ENCODE measurements at places on chromosomes 7 and 10.

GRCh38 chr10:35555962-35556930 is 48.9 kb upstream of the GJD4 start:
- DNase-seq, result no peak

GRCh38 chr10:106872176-106872575 is 292.3 kb downstream of the SORCS1 start:
- DNase-seq, result no peak

DNA sequence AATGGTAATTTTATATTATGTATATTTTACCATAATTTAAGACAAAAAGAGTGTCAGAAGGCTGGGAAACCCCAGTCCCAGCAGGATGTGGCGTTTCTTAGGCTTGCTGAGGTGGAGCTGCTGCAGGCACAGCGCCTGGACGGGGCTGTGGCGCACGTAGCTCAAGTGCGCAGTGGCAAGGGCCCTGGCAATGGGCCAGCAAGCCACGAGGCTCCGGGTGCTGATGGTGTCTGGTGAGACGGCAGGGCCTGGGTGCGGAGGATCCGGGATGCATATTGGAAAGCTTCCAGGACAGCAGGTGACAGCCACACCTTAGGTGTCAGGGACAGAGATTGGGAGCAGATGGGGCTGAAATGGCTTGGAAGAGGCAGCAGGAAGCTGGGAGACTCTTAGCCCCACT is 37.2 kb downstream of the CLEC2L start:
- DNase-seq, result peak; percentile 98

DNA sequence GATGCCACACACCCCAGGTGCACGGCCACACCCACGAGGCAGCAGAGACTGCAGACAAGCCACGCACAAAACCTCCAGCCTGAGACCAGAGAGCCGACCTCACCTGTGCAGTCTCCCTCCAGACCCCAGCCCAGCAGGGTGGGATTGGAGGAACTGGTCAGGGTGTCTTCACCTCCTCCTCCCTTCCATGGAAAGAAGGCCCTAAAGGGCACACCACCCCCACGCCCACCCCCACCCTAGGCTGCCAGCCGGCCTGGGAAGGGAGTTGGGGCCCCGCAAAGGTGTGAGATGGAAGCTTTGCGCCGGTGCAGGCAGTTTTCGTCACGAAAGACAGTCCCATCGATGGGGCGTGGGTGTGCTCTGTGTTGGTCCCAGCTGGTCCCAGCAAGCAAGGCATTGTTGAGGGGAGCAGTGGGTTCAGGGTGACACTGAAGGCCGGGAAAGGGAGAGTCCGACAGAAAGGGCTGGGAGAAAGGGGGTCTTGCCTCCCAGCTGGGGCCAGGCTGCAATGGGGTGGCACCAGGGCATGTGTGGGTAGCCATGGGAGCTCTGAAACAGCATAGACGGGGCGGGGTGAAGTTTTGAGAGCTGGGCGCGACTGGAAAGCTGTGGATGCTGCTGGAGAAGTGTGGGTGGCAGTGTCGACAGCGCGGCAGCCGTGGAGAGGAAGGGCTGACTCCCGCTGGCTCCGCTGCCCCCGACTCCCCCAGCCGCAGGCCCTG is 349.2 kb downstream of the GLRX3 start:
- DNase-seq, result no peak

DNA sequence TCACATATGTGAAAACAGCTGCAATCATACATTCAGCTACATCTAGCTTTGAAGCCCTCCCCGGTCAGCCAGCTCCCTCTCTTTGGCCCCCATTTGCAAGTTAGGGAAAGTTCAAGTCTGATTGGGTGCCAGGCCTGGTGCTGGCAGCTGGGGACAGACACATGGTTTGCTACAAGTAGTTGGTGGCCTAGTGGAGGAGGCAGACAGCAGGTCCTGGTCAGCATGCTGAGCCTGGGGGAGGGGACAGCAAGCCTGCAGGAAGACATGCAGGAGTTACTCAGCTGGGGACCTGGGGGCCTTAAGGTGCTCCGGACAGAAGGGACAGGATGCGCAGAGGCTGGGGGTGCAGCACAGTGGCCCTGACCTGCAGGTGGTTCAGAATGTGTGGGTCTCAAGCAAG is 956.9 kb upstream of the ZNF722 start:
- DNase-seq, result no peak

- no peak for DNase-seq
These were observed 128.0 kb downstream of the HGF start for GRCh38 chr7:81641873-81642272.

DNA sequence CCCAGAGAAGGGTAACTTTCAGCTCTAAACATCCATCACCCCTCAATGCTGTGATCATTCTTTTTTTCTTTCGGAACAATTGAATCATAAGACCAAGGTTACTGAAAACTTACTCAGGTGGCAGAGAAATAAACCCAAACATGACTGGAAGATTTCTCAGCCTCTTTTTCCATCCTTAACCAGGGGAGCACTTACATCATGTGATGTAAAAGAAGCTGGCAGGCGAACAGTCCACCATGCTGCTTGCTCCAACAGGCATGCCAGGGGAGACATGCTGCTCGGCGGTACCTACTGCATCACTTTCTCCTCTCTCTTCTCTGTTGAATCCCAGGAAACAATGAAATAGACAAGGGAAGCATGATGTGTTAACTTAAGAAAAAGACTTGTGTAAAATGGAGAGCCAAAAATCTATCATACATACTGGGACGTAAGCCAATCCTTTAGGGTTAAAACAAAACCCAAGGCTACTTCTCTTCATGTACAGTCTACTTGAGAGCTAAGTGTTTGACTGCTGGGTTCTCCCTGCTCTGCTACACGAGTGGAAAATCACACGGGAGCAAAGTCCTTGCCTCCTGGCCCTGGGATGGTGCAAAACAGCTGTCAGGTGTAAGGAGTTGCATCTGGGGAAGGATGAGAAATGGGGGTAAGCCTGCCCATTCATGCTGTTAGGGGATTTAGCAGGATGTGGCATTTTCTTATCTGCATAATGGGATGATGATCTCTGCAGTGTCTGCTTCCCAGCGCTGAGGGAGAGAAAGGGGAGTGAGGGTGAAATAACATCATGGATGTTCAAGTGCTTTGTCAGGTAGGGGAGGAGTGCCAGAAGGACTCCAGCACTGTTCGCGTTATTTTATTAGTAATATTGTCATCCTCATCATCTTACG is 64.3 kb upstream of the ZNF438 start:
- DNase-seq, result no peak

DNA sequence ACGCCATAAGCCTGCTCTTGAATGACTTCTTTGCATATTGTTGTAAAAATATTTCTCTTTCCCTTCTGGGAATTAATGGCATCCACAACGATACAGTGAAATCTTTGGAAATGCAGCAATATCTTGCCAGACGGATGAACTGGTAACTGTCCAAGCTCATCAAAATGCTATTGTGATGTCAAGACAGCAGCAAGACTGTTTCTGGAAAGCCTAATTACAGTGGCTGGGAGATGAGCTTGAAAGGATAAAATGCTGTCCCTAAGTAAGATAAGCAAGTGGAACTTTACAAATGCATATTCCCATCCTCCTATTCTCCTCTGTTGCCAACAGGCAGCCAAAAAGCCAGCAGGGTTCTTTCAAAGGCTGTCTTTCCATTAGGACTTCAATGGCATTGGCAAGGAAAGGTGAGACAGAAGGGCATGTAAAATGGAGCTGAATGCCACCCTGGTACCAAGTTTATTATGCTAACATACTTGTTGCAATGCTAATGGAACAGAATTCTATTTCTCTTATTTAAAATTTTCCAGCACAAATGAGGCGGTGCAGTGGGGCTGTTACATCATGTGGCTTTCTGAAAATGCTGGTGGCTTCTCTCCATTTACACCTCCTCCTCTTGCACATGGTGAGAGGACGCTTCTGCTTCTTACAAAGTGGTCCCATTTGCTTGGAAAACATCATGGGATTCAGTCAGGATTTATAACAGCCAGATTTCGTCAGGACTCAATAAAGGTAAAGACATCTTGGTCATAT is 178.3 kb upstream of the PTER start:
- DNase-seq, result no peak

- peak; percentile 74 for DNase-seq
These were observed 32.9 kb upstream of the KMT2E start for GRCh38 chr7:104980841-104981671.

DNA sequence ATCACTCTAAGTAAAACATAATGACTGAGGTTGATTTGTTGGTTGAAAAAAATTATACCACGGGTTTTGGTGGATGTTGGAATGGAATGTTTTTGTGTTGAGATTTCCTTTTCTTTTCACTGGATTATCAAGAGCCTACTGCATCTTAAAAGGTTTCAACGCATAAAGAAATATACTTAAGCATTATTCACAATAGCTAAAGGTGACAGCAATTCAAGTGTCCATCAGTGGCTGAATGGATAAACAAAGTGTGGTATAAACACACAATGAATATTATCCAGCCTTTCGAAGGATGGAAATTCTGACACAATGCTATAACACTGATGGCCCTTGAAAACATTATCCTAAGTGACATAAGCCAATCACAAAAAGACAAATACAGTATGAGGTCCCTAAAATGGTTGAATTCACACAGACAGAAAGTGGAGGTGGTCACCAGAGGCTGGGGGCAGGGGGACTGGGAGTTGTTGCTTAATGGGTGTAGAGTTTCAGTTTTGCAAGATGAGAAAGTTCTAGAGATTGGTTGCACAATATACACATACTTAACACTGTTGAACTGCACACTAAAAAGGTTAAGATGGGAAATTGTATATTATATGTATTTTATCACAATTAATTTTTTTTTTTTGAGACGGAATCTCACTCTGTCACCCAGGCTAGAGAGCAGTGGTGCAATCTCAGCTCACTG is 122.3 kb downstream of the NRP1 start:
- no peak for DNase-seq
